T-helper 9 cell (primary cell): ENCODE measurements at places on chromosomes 2 and 18.

GRCh38 chr2:168192839-168193616 lies 54.4 kb downstream of the STK39 start:
- DNase-seq = peak; percentile 5

GRCh38 chr2:149616681-149617456 lies 29.3 kb upstream of the MMADHC start:
- DNase-seq = no peak

GRCh38 chr2:101409699-101410098 lies 22.4 kb upstream of the CREG2 start:
- no peak for DNase-seq

- DNase-seq = no peak
Measured at GRCh38 chr2:147937744-147938349, 82.7 kb downstream of the ORC4 start.

- DNase-seq = no peak
Measured at GRCh38 chr2:224525774-224526173, 59.4 kb downstream of the CUL3 start.

GRCh38 chr2:240209493-240209892 lies 69.0 kb upstream of the OTOS start:
- DNase-seq = no peak

DNA sequence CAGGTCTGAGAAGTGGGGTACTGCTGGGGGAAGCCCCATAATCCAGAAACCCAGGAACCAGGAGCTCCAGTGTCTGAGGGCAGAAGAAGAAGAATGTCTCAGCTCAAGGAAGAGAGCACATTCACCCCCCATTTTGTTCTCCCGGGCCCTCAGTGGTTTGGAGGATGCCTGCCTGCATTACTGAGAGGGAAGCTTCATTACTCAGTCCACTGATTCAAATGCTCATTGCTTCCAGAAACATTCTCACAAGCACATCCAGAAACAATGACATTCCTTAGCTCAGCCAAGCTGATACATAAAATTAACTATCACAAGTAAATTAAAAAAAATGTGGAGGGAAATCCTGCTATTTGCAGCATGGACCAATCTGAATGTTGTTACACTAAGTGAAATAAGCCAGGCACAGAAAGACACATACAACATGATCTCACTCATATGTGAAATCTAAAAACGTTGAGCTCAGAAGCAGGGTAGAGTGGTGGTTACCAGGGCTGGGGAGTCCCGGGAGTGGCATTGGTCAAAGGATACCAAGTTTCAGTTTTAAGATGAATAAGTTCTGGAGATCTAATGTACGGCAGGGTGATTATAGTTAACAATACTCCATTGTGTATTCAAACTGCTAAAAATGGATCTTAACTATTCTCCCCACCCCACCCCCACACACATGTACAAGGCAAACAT lies 459.3 kb downstream of the GALR1 start:
- DNase-seq = no peak
